ENCODE measurements at places on chromosomes 6 and 20. TPM values are rescaled to one million over a fixed set of nuclear protein-coding genes. Genes with fewer than 3 reads are reported as not detected.

The FLRT3 gene
- not detected for total RNA-seq

The PPIL6 gene
- total RNA-seq = 1.9 TPM

The BPIFB2 gene
- not detected for total RNA-seq

The EPPIN gene
- not detected for total RNA-seq

The COL9A3 gene
- total RNA-seq = not detected

The INSM1 gene
- total RNA-seq = not detected

The FABP7 gene
- not detected for total RNA-seq

The PKIB gene
- 2.1 TPM for total RNA-seq

All from mononuclear cell (primary cell).